ENCODE measurements at places on chromosomes 5 and 9.

DNA sequence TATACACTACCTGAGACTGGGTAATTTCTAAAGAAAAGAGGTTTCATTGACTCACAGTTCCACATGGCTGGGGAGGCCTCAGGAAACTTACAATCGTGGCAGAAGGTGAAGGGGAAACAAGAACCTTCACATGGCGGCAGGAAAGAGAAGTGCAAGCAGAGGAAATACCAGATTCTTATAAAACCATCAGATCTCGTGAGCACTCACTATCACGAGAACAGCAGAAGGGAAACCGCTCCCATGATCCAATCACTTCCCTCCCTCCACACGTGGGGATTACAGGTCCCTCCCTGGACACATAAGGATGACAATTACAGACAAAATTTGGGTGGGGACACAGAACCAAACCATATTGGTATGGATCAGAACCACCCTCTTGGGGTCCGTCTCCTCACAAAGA, 44.2 kb upstream of the SPIN1 start:
- DNase-seq: no peak

GRCh38 chr9:116596646-116597045, 90.5 kb upstream of the TRIM32 start:
- DNase-seq: no peak

GRCh38 chr9:121914604-121915303, 178.4 kb downstream of the TTLL11 start:
- DNase-seq: no peak

- DNase-seq: no peak
Observed at GRCh38 chr5:15008921-15009320, 137.3 kb upstream of the ANKH start.

DNA sequence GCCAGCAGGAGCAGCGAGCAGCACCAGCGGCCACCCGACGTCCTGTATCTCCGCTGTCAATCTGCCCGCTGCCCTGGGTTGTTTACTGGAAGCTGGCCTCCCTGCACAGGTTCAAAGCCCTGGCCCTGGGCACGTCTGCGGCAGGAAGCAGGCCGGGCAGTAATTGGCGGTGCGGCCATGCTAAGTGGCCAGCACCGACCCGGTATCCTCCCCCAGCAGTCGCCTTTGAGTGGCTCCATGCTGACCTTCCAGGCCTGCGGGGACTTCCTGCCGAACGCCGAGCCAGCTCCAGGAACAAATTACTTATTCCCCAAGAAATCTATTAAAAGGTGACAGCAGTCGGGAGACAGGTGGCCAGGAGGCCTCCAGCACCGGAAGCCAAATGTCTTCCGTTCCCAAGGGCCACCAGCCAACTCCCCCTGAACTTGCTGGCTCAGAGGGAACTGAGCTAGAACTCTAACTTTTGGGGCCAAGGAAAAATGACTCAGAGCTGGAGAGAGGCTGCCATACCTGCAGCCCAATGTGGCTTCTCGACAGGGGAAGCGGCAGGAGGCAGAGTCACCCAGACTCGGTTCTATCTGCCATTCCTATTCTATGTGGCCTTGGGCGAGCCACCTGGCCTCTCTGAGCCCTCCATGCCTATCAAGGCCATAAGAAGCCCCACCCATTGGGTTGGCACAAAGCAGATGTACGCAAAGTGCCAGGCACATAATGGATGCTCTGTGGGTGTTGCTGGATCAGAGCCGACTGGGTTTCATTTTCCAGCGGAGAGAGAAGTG, 13.7 kb upstream of the PSMB7 start:
- DNase-seq: no peak

DNA sequence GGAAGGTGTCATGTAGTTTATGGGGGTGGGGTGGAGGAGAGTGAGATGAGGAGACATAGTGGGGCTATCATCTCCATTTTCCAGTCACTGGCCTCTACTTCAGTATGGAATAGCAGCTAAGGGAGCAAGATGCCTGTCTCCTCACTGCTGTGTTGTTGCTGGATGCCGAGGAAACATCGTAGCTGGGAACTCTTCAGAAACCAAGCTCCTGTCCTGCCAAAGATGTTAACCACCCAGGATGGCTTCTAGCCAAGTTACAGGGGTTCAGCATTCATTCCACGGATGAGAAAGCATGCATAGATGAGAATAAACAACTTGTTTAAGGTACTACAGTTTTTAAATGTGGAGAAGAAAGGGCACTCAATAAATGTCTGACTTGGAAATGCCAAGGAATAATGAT, 226.5 kb downstream of the ASTN2 start:
- DNase-seq: no peak

- DNase-seq: no peak
Observed at GRCh38 chr5:171223927-171224326, 85.1 kb upstream of the TLX3 start.

DNA sequence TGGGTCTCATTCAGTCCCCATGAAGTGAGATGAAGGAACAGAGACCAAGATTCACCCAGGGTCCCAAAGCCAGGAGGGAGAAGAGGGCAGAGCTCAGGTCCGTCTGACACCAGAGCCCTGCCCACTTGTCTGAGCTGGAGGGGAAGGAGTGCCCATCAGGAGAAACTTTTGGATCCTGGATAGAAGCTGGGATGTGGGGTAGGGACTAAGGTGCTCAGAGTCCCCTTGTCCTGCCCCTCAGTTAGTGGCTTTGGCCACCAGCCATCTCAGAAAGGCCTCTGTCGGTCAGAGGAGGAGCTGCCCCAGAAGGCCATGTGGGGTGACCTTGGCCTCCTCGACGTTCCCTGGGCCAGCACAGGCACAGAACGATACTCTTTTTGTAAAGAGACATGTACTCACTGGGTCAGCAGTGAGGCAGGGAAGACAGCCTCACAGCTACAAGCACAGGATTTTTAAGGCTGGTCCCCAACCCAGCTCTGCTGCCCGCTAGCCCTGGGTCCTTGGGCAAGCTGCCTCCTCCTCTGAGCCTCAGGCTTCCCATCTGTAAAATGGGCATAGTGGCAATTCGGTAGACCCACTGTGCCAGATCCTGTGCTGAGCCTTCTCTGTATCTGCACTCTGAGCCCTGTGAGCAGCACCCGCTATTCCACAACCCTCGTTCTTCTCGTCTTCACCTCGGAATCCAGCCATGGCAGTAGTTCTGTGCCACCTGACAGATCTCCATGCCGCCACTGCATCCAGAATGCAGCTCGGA, 49.4 kb downstream of the C9orf50 start:
- no peak for DNase-seq

GRCh38 chr5:31106691-31107090, 86.8 kb upstream of the CDH6 start:
- DNase-seq: no peak

DNA sequence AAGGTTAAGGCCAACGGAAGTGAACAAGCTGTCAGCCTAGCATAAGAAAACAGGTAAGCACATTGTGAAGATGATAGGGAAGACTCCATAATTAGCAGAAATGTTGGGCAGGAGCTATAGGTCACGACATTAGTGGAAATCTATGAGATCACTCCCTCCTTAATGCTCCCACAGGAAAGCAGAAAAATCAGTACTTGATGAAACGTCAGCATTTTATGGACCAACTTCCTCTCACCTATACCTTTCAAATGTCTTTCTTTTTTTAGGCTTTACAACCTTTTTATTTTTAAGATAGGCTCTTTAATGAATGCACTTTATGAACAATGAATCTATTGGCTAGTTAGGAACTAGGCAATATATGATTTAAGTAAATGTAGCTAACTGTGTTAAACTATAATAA, 29.4 kb upstream of the HCN1 start:
- no peak for DNase-seq

DNA sequence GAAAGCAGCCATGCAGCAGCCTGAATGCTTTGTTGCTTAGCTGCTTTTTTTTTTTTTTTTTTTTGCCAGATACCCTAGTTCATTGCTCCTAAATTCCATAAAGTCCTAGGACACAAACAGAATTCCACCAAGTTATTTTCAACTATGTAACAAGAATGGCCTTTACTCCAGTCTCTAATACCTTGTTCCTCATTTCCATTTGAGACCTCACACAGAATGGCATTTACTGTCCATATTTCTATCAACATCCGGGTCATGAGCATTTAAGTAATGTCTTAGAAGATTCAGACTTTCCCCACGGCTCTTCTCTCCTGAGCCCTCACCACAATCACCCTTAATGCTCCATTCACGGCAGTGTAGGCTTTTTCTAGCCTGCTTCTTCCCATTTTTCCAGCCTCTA, 31.7 kb upstream of the FBXW11 start:
- no peak for DNase-seq

DNA sequence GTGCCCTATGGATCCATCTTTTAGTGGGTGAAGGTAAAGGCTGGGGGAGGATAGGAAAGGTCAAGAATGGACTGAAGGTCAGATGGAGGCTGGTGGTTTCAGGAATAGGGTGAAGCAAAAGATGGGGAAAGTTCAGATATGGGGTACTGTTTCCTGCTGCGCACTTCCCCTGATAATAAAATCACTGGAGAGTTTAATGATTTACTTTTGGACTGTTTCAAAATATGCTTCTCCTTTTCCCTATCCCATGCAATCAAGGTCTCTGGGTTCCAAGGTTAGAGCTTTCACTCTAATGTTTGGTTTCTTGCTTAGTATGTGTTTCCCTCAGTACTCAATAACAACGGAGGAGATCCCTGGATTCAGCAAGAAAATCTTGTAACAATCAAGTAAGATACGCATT, 10.8 kb upstream of the PPP3R2 start:
- no peak for DNase-seq

DNA sequence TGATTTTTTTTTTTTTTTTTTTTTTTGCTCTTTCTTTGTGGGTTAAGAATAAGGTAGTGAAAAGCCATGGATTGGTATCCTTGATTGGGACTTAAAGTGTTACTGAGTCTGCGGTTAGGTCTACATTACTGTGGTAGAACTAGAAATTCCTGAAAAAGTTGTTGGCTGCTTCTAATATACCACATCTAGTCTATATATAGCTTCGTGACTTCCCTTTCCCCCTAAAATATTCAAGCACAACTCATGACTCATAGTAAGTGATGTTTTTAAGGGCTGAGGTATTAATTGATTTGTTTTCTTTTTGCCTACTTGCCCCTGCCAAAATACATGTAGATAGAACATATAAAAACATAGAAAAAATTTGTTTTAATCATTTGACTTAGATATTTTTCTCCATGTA, 247.6 kb downstream of the TMEM232 start:
- no peak for DNase-seq

DNA sequence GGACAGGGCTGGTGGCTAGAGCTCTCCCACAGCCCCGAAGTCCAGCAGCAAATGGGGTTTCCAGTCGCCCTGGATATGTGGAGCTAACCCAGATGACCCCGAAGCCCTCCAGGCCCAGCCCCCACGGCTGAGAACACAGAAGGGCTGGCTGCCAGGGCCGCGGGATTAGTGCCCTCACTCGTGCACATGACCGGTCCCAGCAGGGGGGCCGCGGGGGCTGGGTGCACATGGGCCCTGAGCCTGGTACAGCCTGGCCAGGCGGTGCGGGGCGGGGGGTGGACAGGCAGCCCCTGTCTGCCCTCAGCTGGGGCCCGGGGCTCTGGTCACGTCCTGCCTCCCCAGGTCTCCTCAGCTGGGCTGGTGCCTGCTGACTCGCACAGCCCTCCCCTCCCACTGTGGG, 5.9 kb downstream of the SSNA1 start:
- DNase-seq: peak; percentile 83

GRCh38 chr5:54772684-54773083, 212.7 kb downstream of the ESM1 start:
- no peak for DNase-seq

DNA sequence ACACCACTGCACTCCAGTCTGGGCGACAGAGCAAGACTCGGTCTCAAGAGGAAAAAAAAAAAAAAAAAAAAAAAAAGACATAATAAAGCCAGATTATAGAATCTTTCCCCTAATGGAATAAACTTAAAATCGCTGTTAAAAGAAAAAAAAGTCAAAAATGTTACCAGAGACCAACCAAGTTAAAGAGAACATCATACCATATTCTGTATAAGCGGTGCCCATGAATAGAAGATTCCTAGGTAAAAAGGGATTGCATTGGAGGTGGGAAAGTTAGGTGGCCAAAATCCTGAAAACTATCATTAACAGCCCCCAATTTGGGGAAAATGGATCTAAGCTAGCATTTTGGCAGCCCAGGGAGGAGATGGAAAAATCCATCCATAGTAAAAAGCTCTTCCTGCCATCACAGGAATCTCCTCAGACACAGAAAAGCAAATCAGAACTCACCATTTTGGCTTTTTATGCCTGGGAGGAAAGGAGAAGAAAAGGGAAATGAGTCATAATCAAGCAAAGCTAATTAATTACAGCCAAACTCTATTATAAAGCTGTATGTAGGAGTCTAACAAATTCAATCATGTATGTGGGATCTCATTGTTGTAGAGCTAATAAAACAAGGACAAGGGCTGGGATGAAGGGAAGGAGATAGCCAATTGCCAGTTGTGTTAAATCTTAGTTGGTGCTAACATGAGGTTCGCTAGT, 363.8 kb downstream of the ARL15 start:
- DNase-seq: no peak

GRCh38 chr9:118503236-118503635, 799.0 kb downstream of the TLR4 start:
- DNase-seq: no peak

DNA sequence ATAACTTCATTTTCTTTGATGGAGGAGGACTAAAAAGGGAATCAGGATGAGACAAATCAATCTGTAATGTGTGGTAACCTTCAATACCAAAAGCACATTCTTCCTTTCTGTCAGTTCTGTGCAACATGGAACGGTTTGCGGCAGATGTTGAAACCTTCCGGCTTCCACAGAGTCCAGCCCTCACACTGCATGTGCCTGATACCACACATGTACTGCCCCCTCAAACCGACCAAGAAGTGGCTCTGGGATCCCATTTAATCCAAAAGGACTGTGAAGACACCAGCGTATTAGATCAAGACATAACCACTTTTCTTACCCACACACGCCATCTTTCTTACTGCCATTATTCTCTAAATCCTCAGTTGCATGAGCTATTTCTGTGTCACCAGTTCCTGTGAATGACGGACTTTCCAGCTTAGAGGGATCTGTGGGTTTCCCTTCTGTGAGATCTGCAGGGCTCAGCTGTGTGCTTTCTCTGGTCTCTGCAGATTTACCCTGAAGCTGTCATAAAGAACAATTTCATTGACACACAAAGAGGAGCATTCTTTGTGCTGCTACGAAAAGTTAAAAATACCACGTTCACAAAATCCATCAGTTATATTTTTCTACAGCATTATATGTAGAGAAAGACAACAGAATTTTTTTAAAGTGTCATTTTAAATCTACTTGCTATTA, 25.8 kb downstream of the NSUN2 start:
- no peak for DNase-seq

- DNase-seq: no peak
Observed at GRCh38 chr5:111972548-111972947, 215.6 kb upstream of the NREP start.

- no peak for DNase-seq
Observed at GRCh38 chr9:27157097-27157496, 48.1 kb downstream of the TEK start.

GRCh38 chr5:582936-583635, 29.1 kb upstream of the CEP72 start:
- DNase-seq: peak; percentile 33

DNA sequence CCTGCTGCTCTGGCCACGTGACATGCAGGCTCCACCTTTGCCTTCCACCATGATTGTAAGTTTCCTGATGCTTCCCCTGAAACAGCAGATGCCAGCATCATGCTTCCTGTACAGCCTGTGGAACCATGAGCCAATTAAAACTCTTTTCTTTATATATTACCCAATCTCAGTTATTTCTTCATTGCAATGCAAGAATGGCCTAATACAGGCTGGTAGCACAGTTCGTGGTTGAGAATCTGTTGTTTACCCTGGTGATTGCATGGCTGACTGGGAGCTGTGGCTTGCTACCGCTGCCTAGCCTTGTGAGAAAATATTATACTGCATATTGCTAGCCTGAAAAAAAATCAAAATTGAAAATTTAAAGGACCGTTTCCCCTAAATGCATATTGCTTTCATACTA, 44.8 kb upstream of the PTPN3 start:
- no peak for DNase-seq
